ENCODE measurements at places on chromosomes 7 and 10. TPM values are rescaled to one million over a fixed set of nuclear protein-coding genes. Genes with fewer than 3 reads are reported as not detected.

MRLN gene
- not detected for total RNA-seq

GRCh38 chr10:12432402-12433189, 83.2 kb downstream of the CAMK1D start:
- DNase-seq = no peak

- DNase-seq = no peak
Observed at GRCh38 chr7:3267966-3268690, 32.9 kb upstream of the SDK1 start.

DNA sequence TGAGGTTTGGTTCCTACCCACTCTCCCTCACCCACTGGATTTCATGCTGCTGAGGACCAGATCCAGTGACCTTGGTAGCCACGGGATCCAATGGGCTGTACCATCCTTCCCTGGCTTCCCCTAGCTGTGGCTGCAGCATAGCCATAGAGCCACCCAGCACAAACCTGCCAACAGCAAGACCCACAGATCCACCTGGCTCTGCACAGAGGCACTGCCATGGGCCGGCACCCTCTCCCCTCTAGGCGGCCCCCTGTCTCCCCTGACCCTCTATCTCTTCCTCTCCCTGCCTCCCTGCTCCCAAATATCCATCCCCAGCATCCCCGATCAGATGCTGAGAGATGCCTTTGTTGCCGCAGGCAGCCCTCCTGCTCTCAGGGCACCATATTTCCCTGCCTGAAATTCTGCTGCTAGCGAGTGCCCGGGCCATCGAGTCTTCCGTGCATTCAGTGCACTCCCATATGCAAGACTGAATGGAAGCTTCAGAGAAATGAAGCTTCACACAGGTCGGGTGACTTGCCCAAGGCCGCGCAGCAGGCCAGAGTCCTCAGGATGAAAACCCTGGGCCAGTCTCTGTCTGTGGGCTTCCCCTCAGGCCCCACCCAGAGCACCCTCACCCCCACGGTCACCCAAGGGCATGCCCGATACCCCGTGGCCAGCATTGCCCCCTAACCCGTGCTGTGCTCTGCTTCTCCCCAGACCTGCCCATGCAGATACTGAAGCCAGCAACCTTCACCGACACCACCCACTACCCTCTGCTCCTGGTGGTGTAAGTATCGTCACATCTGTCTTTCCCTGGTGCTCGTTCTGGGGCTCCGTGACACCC, 130.8 kb downstream of the PAXIP1 start:
- DNase-seq = no peak

GRCh38 chr7:42753811-42754363, 158.0 kb downstream of the C7orf25 start:
- DNase-seq = no peak

GRCh38 chr10:77827366-77827765, 99.2 kb downstream of the DLG5 start:
- DNase-seq = no peak

- DNase-seq = no peak
Observed at GRCh38 chr7:137946011-137946410, 55.9 kb downstream of the CREB3L2 start.

NPC1L1 gene
- 0.23 TPM for total RNA-seq

- no peak for DNase-seq
Observed at GRCh38 chr7:98387131-98387530, 13.8 kb downstream of the BAIAP2L1 start.

CYP3A5 gene
- 0.75 TPM for total RNA-seq

DNA sequence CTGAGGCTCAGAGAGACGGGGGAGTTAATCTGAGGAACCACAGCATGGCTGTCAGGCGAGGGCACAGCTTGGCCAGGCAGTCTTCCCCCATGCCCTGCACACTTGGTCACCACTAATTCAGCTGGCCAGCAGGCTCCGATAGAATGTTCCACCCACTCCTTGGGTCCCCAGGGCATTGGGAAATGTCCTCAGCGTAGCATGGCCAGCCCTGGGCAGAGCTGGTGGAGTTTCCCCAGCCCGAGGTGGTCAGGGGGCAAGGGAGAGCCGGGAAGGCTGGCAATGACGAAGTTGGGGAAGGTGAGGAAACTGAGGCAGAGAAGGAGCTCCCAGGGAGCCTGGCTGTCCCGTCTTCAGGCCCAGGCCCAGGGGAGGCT, 12.1 kb upstream of the GRIFIN start:
- DNase-seq = no peak
